Stimulated activated CD8-positive, alpha-beta memory T cell treated with anti-CD3 and anti-CD28 coated beads, Interleukin-2, amount 100 ng/mL, for 1 hour (primary cell): ENCODE measurements at places on chromosomes 1 and 21.

DNA sequence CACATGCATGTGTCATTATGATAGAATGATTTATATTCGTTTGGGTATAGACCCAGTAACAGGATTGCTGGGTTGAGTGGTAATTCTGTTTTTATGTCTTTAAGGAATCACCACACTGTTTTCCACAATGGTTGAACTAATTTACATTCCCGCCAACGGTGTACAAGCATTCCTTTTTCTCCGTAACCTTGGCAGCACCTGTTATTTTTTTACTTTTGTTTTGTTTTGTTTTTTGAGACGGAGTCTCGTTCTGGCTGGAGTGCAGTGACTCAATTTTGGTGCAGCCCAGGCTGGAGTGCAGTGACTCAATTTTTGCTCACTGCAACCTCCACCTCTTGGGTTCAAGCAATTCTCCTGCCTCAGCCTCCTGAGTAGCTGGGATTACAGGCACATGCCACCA, 8.5 kb upstream of the S100B start:
- DNase-seq: no peak

GRCh38 chr21:45713613-45714012, 70.1 kb downstream of the PCBP3 start:
- no peak for DNase-seq

GRCh38 chr1:111775966-111776365, 20.3 kb downstream of the DDX20 start:
- DNase-seq: no peak

DNA sequence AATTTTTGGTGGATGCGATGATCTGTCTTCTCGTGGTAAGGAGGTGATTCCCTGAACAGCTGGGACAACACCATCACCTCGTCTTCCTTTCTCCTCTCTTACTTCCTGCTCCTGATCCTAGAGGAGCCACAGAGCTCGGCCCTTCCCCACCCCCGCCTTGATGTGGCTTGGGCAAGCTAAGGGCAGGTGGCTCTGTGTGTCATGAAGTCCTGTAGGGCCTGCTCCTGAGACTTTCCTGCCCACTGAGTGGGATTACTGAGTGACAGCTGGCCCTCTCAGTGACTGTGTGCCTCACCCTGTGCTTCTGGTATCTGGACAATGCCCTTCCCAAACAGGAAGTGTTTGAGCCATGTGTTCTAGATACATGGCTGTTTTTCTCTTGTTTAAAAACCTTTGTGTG, 153.0 kb downstream of the KCNJ6 start:
- no peak for DNase-seq

- no peak for DNase-seq
These were observed 6.8 kb downstream of the TENT5B start for GRCh38 chr1:27005648-27006496.

- no peak for DNase-seq
These were observed 6.5 kb downstream of the INSRR start for GRCh38 chr1:156852418-156852874.

DNA sequence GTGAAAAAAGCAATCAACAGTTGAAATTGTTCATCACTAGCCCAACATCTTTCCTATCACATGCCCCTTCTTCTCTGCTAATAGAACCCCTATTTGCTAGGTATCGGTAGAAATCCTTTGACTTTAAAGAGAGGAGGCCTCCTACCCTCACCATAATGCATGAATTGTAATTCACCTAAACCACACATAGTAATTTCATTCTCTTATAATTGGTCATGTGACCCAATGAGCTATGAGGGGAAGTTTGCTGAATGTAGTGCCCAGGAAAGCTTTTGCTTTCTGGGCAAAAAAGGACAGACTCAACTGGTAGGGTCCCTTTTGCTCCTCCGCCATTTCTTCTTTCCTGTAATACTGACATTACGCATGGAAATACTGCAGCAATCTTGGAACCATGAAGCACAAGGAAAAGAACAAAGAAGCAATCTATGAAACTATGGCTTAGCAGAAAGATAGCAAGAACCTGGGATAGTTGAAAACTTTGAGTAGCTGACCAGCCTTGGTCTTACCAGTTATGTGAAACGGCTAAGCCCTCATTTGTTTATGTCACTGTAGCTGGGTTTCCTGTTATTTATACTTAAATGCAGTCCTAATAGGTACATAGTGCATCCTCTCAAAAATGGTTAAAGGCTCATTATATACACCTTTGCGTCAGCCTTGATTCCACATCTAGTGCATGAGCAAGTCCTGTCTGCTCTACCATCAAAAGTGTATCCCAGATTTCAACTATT, 10.2 kb upstream of the CHI3L2 start:
- DNase-seq: no peak

DNA sequence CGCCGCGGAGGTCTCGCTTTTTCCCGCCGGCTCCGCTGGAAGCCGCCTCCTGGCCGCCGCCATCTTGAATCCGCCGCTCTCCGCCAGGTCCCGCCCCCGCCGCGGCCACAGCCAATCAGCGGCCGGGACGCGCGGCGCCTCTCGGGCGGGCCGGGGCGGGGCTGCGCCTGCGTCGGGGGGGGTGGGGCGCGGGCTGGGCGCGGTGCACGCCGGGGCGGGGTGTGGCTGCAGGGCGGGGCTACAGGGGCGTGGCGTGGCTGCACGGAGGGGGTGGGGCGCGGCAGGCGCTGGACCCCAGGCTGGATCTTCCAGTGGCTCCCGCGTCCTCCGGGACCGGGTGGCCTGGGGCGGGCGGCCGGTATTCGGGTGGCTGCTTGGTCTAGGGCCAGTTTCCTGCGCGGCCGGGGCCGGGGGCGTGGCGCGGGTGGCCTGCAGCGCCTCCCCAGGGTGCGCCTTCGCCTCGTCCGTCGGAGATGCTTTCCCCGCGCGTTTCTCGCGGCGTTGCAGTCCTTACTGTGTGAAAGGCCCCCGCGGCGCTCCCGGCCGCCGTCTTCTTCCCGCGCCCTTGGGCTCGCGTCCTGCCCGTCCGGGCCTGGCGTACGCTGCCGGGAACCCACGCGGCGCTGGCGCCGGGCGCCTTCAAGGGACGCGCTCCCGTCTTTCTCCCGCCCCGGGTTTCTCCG, 575 bp downstream of the PCNT start:
- peak; percentile 83 for DNase-seq

DNA sequence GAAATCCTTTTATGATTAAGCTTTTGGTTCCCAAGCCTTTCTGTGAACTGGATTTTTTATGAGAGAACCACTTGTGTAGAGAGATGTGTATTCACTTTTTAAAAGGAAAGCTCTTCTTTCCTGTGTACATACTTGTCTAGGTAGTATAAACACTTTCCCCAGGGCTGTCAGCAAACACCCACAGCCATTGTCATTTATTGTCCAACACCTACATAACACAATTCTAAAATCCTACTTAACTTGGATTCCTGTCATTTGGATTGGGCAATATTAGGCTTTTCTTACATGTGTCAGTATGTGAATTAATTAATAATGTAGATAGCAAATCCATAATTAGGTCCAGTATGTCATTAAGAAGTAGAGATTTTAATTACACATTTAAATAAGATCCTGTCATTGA, 12.3 kb downstream of the DDX20 start:
- no peak for DNase-seq

GRCh38 chr1:20790785-20791184, 3.7 kb upstream of the HP1BP3 start:
- DNase-seq: no peak

GRCh38 chr1:75423136-75423535, 187.8 kb downstream of the SLC44A5 start:
- no peak for DNase-seq

DNA sequence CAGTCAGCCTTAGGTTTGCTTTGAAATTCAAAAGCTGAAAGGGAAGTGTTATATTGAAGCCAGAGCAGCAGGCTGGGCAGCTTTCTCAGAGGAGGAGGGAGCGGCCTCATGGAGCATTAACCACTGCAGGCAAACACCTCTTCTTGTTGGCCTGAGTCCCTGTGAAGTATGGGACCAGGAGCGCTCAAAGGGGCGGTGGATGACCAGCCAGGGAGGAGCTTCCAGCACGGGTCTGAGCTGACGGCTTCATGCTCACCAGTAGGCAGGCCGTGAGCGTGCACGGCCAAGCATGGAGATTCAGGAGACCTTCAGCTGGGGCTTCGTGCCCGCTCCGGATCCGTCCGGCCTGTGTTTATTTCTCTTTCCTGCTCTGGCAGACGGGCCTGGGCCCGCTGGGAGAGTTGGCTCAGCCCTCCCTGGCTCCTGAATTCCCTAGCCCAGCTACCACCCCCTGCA, 245.2 kb downstream of the TRABD2B start:
- DNase-seq: no peak

- no peak for DNase-seq
These were observed 21.8 kb downstream of the EXOC8 start for GRCh38 chr1:231315887-231316286.

DNA sequence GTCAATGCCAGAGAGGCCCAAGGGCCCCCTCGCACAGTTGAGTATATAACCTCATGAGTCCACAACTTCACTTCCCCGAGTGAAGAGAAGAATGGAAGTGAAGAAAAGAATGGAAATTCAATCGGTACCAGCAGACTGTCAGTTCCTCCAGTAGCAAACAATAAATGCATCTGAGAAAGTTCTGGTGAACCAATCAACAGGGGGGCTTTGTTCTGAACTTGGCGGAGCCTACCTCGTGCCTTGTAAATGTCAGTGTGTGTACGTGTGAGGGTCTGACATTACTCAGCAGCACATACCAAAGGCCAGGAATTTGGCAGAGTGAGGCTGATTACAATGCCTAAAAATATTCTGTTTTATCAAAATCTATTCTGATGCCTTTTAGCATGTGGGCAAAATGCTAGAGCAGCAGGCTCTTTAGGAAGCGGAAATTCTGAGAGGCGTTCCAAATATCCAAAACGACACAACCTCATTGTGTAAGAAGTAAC, 238.5 kb downstream of the LTN1 start:
- DNase-seq: no peak

DNA sequence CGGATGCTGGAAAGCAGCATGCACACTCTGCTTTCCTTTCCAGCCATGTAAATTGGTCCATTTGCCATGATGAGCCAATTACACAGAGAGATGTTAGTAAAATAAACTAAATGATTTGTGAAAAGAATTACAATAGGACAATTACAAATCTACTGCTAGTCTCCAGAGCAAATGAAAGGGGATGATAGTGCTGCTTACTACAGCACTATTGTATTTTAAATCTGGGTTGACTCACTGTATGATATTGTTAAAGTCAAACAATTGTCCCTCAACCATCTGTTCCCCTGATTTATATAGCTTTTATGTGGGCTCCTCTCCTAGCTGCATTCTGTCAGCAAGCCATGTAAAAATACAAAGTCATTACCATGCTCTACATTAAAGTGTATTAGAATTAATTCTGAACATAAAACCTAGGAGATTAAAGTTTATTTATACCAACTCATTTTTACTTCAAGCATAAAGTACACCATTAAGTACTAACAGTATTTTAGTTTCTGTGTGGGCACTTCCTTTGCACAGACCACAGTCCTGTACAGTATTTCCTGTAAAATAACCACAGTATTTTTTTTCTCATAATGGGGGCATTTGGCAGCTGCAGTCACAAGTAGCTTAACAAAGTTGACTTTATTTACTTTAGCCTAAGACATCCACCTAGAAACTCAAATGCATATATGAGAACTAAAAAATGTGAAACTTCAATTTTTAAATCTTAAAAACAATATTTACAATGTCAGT, 135.8 kb downstream of the VAV3 start:
- peak; percentile 9 for DNase-seq

DNA sequence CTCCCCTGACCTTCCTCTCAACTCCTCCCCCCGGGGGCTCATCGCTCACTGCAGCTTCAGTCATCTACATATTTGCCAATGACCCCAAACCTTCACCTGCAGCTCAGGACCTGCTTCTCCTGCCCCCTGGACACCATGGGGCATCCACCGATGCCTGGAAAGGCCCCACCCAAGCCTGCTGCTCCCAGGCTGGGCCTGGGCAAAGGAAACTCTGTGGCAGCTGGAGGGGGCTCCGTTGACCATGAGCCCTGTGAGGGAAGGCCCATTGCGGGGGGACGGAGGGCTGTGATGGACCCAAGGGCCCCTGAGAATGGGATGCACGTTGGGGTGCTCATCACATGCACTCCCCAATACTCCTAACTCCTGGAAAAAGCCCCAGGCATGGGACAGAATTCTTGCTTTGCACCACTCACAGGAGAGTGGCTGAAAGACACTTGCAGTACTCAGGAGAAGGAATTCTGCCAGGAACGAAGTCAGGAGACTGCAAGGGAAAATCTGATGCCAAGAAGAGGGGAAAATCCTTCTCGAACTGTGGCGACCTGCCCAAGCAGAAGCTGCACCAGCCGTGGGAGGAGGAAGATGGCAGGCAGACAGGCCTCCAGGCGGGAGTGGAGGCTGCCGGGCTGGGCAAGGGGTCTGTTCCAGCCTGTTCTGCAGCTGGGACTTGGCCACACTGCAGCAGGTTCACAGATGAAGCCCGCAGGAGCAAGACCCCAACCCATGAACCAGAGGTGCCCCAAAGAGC, 18.4 kb downstream of the MATN1 start:
- DNase-seq: no peak

- DNase-seq: no peak
These were observed 97.1 kb downstream of the ARHGEF10L start for GRCh38 chr1:17636612-17637011.

- no peak for DNase-seq
These were observed 147.6 kb downstream of the AJAP1 start for GRCh38 chr1:4802024-4802423.

DNA sequence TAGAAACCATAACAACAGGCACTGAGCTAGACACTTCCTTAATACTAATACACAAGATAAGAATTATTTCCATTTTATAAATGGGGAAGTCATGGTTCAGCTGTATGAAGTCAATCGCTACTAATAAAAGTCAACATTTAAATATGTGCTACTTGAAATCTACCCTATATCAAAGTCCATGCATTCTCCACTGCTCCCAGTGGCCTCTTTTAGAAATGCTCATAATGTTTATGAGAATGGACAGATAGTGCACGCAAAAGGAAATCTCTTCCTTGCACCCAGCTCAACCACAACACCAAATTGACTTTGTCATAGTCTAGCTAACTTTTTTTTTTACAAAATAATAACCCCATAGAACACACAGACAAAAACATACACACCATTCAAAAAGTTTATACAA, 281.7 kb upstream of the CXADR start:
- DNase-seq: no peak

- DNase-seq: no peak
These were observed 31.1 kb downstream of the AK4 start for GRCh38 chr1:65179148-65179547.

- DNase-seq: peak; percentile 45
These were observed 6.3 kb upstream of the INAVA start for GRCh38 chr1:200888349-200888838.

GRCh38 chr1:55061000-55061705, 21.8 kb downstream of the PCSK9 start:
- no peak for DNase-seq

DNA sequence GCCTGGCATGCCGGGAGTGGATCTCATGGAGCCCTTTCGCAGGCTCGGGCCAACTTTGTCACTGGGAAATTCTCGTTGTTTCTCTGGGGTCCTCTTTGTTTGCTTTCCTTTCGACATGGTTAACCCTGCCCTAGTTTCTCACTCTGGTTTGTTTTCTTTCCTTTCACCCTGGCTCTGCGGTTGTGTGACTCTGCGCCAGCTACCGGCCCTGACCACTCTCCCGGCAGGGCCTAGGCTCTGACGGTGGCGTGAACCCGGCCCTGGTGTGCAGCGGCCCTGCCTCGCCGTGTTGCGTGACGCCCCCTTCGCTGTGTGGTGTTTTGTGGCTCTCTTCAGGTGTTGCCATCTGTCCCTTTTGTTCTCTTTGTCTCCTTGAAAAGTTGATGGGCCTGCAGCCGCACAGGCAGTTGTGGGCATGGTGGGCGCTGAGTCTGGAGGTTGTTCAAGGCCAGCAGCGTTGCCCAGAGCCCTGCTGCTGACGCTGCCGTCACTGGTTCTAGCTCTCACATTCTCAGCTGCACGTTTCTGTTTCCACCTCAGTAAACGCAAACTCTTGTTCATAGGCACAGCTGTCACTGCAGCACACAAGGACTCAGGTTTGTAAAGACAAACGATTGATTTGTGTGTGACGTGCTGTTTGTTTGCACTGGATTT, 64.6 kb upstream of the DIP2A start:
- no peak for DNase-seq
